ENCODE measurements at places on chromosomes 3 and 15. TPM values are rescaled to one million over a fixed set of nuclear protein-coding genes. Genes with fewer than 3 reads are reported as not detected.

GRCh38 chr15:68464448-68465090 lies 32.6 kb upstream of the ITGA11 start:
- no peak overlapping the region for H3K27ac ChIP-seq
- peaks cover 3% of the 10 kb centered on the region for H3K4me1 ChIP-seq
- H3K27me3 ChIP-seq = peaks cover 11% of the 10 kb centered on the region
- no peaks in the 10 kb centered on the region for H3K36me3 ChIP-seq
- no peak overlapping the region for H3K4me3 ChIP-seq

DNA sequence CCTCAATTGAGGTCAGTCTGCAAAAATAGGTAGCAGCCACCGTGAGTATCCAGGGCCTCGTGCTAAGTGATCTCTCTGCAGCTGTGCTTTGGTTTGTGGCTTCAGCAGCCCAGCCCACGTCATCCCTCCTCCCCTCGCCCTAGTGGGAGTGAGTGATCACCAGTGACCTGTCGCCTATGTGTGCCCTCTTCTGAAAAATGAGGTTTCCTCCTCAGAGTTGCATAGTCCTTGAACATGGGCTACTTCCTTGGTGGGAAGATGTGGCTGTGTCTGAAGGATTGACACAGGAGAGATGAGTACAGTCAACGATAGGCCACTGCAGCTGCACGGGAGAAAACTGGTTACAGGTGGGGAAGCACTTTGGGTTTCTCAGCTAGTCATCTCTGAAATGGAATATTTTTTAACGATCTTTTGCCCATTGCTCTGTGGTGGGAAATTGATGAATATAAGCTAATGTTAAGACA lies 144.8 kb upstream of the BHLHE40 start:
- no peak for DNase-seq
- no peaks in the 10 kb centered on the region for H3K27me3 ChIP-seq
- H3K4me1 ChIP-seq = peaks cover 21% of the 10 kb centered on the region
- H3K27ac ChIP-seq = no peak overlapping the region

GRCh38 chr3:70743754-70744153 lies 431.3 kb upstream of the MDFIC2 start:
- DNase-seq = no peak
- H3K4me3 ChIP-seq = no peak overlapping the region
- peaks cover 4% of the 10 kb centered on the region for H3K4me1 ChIP-seq
- no peak overlapping the region for H3K27ac ChIP-seq
- no peaks in the 10 kb centered on the region for H3K36me3 ChIP-seq

DNA sequence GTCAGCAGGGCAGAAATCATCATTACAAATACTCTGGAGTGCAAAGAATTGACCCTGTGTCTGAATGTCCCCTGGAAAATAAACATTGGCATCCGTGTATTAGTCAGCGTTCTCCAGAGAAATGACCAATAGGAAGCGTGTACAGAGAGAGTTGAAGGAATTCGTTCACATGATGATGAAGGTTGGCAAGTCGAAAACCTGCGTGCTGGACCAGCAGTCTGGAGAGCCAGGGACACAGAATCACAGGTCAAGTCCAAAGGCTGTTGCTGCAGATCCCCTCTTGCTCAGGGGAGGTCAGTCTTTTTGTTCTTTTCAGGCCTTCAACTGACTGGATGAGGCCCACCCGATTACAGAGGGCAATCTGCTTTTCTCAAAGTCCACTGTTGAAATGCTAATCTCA lies 16.6 kb downstream of the GP9 start:
- no peak overlapping the region for H3K27ac ChIP-seq
- DNase-seq = no peak
- H3K4me1 ChIP-seq = no peaks in the 10 kb centered on the region
- H3K36me3 ChIP-seq = no peaks in the 10 kb centered on the region
- H3K4me3 ChIP-seq = no peak overlapping the region

- H3K36me3 ChIP-seq = peaks cover 15% of the 10 kb centered on the region
- no peak for DNase-seq
- no peak overlapping the region for H3K4me3 ChIP-seq
Observed at GRCh38 chr3:49386056-49386756, 25.6 kb downstream of the RHOA start.

DNA sequence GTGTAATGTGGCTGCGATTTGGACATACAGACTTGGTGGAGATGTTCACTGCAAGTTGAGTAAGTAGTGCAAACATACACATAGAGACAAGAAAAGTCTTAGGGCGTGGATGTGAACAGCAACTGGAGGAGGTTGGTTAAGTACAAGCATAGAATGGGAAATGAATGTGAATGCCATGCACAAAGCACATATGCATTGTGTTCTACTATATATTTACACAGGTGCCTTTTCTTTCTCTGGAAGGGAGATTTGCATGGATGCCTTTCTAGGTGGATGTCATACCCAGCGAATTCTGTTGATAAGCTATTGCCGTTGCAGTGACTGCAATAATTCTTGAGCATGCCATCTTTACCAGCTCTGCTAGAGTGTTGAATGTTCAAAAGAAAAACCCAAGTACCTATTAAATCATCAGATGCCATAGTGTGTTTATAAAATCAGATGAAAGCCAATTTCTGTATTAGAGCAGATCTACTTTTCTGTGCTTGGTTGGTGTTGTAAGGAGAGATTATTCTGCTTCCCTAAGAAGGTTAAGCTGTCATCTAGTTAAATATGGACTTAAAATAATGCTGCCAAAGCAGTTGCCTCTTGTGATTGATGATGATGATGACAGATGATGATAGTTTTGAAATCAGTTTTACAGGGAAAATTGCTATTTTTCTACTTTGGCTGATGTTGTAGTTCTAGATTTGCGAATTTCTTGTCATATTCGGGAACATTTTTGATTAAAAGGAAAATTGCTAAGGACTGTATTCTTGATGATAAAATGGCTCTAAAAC lies 148.4 kb downstream of the CNTN4 start:
- peaks cover 5% of the 10 kb centered on the region for H3K4me1 ChIP-seq
- H3K36me3 ChIP-seq = no peaks in the 10 kb centered on the region
- no peak for DNase-seq
- peak overlapping the region; percentile 42 for H3K4me3 ChIP-seq

GRCh38 chr3:28334552-28334951 lies 14.0 kb upstream of the ZCWPW2 start:
- H3K27ac ChIP-seq = no peak overlapping the region
- H3K4me1 ChIP-seq = no peaks in the 10 kb centered on the region

The TRIM42 gene
- total RNA-seq = not detected

The BDH1 gene
- total RNA-seq = 32.0 TPM

- H3K27me3 ChIP-seq = peaks cover 36% of the 10 kb centered on the region
- no peak overlapping the region for H3K4me3 ChIP-seq
- no peak overlapping the region for H3K27ac ChIP-seq
- no peaks in the 10 kb centered on the region for H3K36me3 ChIP-seq
- peaks cover 9% of the 10 kb centered on the region for H3K4me1 ChIP-seq
Observed at GRCh38 chr3:63442918-63443317, 164.8 kb downstream of the SYNPR start.

The CA12 gene
- 4.7 TPM for total RNA-seq

DNA sequence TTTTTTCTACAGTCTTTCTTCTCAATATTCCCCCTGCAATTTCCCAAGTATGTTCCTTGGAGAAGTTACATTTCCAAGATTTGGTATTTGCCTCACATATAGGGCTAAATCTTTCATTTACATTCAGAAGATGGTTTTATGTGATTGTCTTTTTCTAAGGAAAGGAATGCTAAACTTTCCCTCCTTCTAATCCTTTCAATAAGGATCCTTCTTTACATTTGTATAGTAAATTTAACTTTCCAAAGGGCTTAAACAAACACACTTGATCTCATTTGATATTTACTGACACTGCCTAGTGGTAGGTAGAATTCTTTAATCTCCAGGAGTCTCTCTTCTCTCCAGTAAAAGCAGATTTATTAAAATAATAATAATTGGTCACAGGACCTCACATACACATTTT lies 185.3 kb downstream of the LSAMP start:
- no peak overlapping the region for H3K4me3 ChIP-seq
- no peak for DNase-seq
- H3K36me3 ChIP-seq = peaks cover 4% of the 10 kb centered on the region
- peaks cover 4% of the 10 kb centered on the region for H3K27me3 ChIP-seq
- no peak overlapping the region for H3K27ac ChIP-seq

GRCh38 chr3:163474766-163475165 lies 1603.5 kb downstream of the SI start:
- H3K27ac ChIP-seq = no peak overlapping the region
- no peak overlapping the region for H3K4me3 ChIP-seq
- H3K4me1 ChIP-seq = no peaks in the 10 kb centered on the region
- DNase-seq = no peak
- H3K27me3 ChIP-seq = no peaks in the 10 kb centered on the region

The SLCO2A1 gene
- total RNA-seq = 3.4 TPM

The LDHAL6B gene
- total RNA-seq = not detected

The TGM4 gene
- not detected for total RNA-seq

DNA sequence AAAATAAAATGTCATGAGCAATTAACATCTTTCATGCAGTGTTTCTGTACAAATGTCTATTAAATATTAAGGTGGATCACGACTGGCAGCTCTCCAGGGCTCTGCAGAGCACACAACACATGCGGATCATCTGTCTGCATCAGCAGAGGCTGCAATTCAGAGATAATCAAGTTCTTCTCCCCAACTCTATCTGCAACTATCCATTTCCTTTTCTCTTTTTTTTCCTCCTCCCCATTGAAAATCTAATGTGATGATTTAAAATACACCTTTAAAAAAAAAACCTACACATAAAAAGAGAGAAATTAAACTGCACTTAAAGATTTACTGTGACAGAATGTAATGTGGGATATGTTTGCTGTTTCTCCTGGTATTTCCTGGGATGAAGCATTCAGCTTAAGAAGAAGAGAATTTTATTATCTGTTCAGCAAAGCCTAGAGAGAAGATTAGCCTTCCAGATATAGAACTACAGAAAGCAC lies 352.6 kb upstream of the CCDC54 start:
- H3K36me3 ChIP-seq = no peaks in the 10 kb centered on the region
- no peaks in the 10 kb centered on the region for H3K27me3 ChIP-seq
- no peak for DNase-seq
- peaks cover 6% of the 10 kb centered on the region for H3K4me1 ChIP-seq
- H3K4me3 ChIP-seq = no peak overlapping the region

The CD96 gene
- total RNA-seq = not detected

The P3H2 gene
- total RNA-seq = 23.5 TPM

- peaks cover 47% of the 10 kb centered on the region for H3K36me3 ChIP-seq
- no peak overlapping the region for H3K27ac ChIP-seq
- H3K4me3 ChIP-seq = no peak overlapping the region
- H3K27me3 ChIP-seq = no peaks in the 10 kb centered on the region
- peaks cover 32% of the 10 kb centered on the region for H3K4me1 ChIP-seq
Observed at GRCh38 chr3:66394019-66394752, 106.6 kb downstream of the LRIG1 start.

The TP63 gene
- total RNA-seq = 16.1 TPM

GRCh38 chr3:87488765-87489164 lies 212.4 kb upstream of the POU1F1 start:
- no peaks in the 10 kb centered on the region for H3K36me3 ChIP-seq
- H3K27ac ChIP-seq = no peak overlapping the region
- no peak overlapping the region for H3K4me3 ChIP-seq

DNA sequence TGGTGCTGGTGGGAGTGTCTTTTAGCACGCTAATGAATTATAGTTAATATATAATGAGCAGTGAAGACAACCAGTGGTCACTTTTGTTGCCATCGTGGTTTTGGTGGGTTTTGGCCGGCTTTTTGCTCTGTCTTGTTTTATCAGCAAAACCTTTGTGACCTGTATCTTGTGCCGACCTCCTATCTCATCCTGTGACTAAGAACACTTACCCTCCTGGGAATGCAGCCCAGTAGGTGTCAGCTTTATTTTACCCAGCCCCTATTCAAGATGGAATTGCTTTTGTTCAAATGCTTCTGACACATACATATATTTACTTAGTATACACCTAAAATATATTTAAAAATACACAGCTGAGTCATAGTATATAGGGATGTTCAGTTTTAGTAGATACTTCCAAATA lies 770.3 kb downstream of the PDCD6IP start:
- H3K36me3 ChIP-seq = no peaks in the 10 kb centered on the region
- H3K4me1 ChIP-seq = no peaks in the 10 kb centered on the region
- H3K27me3 ChIP-seq = no peaks in the 10 kb centered on the region
- no peak overlapping the region for H3K4me3 ChIP-seq
- H3K27ac ChIP-seq = no peak overlapping the region

- DNase-seq = no peak
- H3K27me3 ChIP-seq = peaks cover 26% of the 10 kb centered on the region
- H3K4me3 ChIP-seq = no peak overlapping the region
- no peak overlapping the region for H3K27ac ChIP-seq
Observed at GRCh38 chr15:66072616-66073361, 180.8 kb downstream of the MEGF11 start.

DNA sequence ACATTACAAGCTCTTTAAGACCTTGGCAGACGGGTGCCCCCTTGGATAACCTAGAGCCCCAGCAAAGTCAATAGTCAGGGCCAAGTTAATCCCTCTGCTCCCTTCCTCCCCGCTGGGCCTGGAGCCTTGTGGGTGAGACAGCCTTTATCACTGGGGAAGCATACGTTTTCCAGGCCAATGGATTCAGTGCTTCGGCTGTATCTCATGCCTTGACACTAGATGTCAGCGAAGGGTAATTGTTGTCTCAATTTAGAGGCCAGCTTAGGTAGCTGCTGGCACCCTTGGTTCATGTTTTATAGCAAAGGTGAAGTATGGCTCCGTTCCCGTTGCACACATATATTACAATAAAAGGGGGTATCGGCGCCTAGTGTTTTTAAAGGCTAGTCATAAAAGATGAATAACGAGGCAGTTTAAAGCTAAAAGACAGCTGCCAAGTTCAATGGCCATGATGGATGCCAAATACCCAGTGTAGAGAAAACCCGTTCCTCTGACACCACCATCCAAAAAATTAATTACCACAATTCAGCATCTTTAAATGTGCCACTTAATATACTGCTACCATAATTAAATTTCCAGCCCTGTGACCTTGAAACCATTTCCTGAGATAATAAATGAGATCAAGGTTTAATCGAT lies 52.3 kb upstream of the BNIP2 start:
- H3K27ac ChIP-seq = no peak overlapping the region
- H3K27me3 ChIP-seq = peaks cover 26% of the 10 kb centered on the region
- no peaks in the 10 kb centered on the region for H3K4me1 ChIP-seq
- no peaks in the 10 kb centered on the region for H3K36me3 ChIP-seq

DNA sequence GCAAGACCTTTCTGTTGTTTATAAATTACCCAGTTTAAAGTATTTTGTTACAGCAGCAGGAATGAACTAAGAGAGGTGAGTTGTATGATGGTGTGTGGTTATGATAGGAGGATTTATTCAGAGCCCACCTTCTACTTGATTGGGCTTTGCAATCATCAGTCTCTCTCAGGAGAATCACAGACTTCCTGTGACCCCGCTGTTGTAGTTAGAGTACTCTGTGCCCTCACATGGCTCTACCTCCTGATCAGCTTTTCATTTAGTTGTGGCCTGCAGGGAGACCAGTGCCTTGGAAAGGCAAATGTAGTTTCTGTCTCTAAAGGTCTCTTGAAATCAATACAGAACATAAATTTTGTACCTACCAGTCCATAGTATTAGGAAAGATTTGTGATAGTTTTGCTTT lies 7.6 kb upstream of the P2RY14 start:
- no peak overlapping the region for H3K27ac ChIP-seq
- no peaks in the 10 kb centered on the region for H3K36me3 ChIP-seq
- no peak for DNase-seq
- H3K27me3 ChIP-seq = no peaks in the 10 kb centered on the region
- peaks cover 20% of the 10 kb centered on the region for H3K4me1 ChIP-seq
- H3K4me3 ChIP-seq = no peak overlapping the region

The LHFPL4 gene
- 1.7 TPM for total RNA-seq

Measured in type B pancreatic cell (in vitro differentiated cells).